ENCODE measurements at places on chromosomes 5 and 9.

GRCh38 chr5:50962934-50963872, 296.8 kb downstream of the PARP8 start:
- DNase-seq, result no peak
- H3K27me3 ChIP-seq, result peaks cover 67% of the 10 kb centered on the region
- no peaks in the 10 kb centered on the region for H3K36me3 ChIP-seq
- H3K4me1 ChIP-seq, result peaks cover 29% of the 10 kb centered on the region

DNA sequence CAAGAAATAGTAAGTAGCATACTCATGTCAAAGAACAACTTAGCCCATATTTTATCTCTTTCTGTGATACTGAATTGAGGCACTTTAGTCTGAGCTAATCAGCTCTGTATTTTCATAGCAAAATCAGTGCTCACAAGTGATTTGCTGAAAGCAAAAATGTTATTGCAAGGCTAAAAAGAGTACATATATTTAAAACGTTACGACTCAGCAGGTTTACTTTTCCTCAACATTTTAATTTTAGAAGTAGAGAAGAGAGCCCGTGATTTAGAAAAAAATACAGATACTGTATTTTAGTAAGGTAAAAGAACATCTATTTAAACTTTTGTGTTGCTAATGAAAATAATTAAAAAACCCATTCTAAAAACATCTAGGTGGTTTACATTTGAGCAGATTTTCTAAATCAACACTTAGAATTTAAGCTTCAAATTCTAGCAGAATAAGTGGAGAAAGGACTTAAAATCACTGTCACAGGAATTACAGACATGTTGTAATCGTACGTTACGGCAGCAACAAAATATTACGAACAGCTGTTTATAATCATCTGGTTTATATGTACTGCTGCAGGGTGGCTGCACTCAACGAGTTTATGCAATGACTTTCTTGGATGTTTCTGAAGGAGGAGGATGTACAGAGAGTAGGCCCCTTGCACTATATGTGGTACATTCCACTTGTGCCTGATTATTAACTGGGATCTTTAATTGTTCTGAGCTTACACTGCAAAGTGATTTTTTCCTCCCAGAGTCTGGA, 20.1 kb downstream of the SREK1 start:
- H3K4me1 ChIP-seq, result no peaks in the 10 kb centered on the region
- peaks cover 47% of the 10 kb centered on the region for H3K36me3 ChIP-seq
- H3K27me3 ChIP-seq, result no peaks in the 10 kb centered on the region
- H3K4me3 ChIP-seq, result no peak overlapping the region

GRCh38 chr5:152094060-152094459, 169.4 kb upstream of the GLRA1 start:
- H3K27me3 ChIP-seq, result peaks cover 9% of the 10 kb centered on the region
- H3K4me1 ChIP-seq, result no peaks in the 10 kb centered on the region
- H3K36me3 ChIP-seq, result no peaks in the 10 kb centered on the region
- no peak overlapping the region for H3K27ac ChIP-seq
- no peak overlapping the region for H3K4me3 ChIP-seq

DNA sequence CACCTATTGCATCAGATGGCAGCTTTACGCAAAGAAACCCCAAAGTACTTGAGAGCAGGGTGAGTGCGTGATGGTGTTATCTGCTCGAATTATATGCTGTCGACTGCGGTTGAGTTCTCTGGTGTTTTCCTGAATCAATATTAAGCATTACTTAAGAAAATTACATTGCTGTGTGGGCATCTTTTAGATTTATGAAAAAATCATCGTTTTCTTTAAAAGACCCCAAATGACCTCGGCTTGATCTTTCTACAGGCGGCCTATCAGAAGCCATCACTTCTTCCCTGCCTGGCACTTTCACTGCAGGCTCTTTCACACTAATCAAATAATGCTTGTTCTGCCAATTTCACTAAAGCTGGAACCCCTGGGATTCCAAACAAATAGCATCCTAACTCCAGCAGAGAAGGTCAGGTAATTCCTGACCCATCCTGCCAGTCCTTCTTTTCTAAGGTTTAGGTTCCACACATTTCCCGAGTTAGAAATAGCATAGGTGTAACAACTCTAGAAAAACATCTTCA, 1.7 kb downstream of the UBE2QL1 start:
- peak; percentile 19 for DNase-seq
- H3K27ac ChIP-seq, result no peak overlapping the region
- H3K4me1 ChIP-seq, result peaks cover 3% of the 10 kb centered on the region
- H3K36me3 ChIP-seq, result peaks cover 2% of the 10 kb centered on the region
- no peak overlapping the region for H3K4me3 ChIP-seq

DNA sequence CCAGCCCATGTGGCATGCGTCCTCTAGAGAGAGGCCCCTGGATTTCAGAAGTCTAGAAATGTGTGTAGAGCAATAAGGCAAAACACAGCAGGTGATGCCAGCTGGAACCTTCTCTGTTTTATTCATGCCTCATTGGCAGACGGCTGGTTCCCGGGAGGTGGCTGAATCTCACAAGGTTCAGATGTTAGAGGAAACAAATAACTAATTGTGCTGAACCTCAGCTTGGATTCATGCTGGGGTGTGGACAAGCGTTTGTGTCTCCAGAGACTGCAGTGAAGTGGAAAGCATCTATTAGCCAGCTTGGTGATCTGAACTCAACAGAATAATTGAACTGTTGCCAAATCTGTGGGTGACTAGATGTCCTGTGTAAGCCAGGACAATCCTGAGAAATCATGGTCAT, 131.1 kb upstream of the NR4A3 start:
- peaks cover 47% of the 10 kb centered on the region for H3K27me3 ChIP-seq
- no peak overlapping the region for H3K4me3 ChIP-seq
- DNase-seq, result no peak
- H3K27ac ChIP-seq, result no peak overlapping the region
- H3K4me1 ChIP-seq, result no peaks in the 10 kb centered on the region

DNA sequence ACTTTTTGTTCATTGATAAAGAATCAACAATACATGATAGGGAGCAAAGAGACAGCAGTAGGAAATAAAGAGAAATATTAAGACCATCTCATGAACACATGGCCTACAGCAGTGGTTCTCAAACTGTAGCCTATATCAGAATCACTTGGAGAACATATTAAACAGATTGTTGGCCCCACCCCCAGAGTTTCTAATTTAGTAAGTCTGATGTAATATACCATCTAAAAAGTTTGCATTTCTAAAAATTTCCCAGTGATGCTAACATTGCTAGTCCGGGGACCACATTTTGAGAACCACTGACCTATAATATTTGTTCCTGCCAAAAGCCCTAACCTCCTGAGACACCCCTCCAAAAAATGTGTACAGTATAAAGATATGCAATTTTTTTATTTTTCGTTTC, 306.2 kb upstream of the NREP start:
- peaks cover 1% of the 10 kb centered on the region for H3K36me3 ChIP-seq
- DNase-seq, result no peak
- H3K27me3 ChIP-seq, result no peaks in the 10 kb centered on the region
- peaks cover 6% of the 10 kb centered on the region for H3K4me1 ChIP-seq
- H3K4me3 ChIP-seq, result no peak overlapping the region

DNA sequence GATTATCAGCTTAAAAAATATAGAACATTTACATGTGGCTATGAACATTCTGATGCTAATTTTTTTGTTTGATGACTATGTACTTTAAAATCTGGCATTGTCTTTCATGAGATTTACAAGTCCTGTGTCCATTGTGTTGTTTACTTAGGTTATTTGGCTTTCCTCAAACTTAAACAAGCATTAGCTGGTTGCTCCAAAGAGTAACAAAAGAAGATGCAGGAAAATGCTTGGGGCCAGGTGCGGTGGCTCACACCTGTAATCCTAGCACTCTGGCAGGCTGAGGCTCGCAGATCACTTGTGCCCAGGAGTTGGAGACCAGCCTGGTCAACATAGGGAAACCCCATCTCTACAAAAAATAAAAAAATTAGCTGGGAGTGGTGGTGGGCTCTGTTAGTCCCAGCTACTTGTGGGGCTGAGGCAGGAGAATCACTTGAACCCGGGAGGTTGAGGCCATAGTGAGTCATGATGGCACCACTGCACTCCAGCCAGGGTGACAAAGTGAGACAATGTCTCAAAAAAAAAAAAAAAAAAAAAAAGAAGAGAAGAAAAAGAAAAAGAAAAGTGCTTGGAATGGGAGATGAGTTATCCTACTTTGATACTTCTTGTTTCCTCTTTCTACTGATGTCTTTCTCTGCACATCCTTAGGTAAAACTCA, 39.7 kb downstream of the PAM start:
- H3K4me3 ChIP-seq, result no peak overlapping the region
- H3K36me3 ChIP-seq, result no peaks in the 10 kb centered on the region
- no peak overlapping the region for H3K27ac ChIP-seq
- H3K4me1 ChIP-seq, result peaks cover 27% of the 10 kb centered on the region
- no peak for DNase-seq

DNA sequence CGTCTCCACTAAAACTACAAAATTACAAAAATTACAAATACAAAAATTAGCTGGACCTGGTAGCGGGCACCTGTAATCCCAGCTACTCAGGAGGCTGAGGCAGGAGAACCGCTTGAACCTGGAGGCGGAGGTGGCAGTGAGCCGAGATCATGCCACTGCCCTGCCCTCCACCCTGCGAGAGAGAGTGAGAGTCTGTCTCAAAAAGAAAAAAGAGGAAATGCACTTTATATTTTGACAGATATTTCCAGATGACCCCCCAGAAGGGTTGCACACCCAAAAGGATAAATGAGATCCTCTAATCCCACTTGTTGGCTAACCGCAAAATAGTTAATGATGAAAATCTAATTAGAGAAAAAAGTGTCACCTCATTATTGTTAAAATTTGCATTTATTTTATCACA, 2.2 kb downstream of the HSDL2 start:
- no peak overlapping the region for H3K4me3 ChIP-seq
- DNase-seq, result peak; percentile 19
- peaks cover 59% of the 10 kb centered on the region for H3K4me1 ChIP-seq
- H3K27me3 ChIP-seq, result no peaks in the 10 kb centered on the region
- peaks cover 3% of the 10 kb centered on the region for H3K36me3 ChIP-seq

DNA sequence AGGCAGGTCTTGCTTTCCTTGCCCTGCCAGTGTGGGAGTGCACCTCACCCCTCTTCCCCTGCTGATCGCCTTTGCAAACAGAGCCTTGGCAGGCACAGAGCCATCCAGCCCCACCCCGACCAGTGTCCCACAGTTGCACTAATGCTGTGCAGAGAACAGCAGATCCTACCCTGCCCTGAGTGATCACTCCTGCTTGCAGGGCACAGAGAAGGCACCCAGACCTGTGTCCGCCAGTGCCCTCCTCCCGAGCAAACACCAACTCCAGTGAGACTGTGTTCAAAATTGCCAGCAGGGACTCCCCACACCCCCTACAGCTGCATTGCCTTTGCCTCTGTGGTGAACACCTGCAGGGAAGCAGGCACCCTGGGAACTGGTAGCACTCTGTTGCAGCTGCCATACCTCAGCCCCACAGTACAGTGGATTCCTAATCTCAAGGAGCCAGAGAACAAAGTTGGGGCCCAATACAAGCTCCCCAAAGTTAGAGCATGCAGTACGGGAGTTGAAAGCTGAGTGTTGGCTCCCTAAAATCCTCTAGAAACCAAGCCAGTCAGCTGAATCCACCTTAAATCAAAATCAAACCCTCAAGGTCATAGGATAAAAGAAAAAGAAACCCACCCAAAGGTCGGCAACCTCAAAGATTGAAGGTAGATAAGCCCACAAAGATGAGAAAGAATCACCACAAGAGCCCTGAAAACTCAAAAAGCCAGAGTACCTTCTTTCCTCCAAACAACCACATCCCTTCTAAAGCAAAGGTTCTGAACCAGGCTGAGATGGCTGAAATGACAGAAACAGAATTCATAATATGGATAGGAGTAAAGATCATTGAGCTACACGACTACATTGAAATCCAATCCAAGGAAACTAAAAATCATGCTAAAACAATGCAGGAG, 92.9 kb upstream of the PIK3R1 start:
- no peak overlapping the region for H3K27ac ChIP-seq
- no peak for DNase-seq
- no peak overlapping the region for H3K4me3 ChIP-seq
- H3K27me3 ChIP-seq, result peaks cover 37% of the 10 kb centered on the region
- H3K4me1 ChIP-seq, result peaks cover 5% of the 10 kb centered on the region
